ENCODE measurements at places on chromosomes 3 and 15.

DNA sequence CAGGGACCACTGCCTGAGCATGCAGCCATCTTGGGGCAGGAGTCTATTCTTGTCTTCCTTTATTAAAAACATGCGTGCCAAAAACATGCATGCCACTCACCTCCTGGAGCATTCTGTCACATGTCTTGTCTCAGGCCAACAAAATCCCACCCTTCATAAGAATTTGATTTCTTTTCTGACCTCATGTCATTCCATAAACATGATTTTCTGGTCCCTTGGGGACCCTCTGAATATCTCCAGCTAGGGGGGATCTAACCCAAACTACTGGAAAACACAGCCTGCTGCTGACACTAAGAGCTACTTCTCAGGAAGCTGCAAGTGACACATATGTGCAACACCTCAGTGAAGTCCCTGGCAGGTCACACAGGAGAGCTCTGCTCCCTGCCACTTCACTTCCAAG lies 26.8 kb upstream of the NOX5 start:
- no peak for DNase-seq

DNA sequence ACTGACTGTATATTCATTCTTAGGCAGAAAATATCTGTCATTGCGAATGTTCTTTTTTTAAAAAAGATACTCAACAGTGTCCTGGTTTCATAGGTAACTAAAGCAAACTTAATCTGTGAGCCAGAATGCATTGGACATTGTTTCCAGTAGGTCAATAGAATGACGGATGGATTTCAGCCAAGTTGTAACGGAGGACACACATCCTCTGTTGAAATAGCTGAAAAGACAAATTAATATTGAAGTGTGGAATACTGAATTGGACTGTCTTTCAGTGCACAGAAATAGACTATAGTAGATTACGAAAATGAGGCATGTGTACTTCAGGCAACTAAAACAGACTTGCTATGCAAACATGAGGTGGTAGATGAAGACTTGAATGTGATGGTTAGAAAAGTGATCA lies 461.6 kb downstream of the WDR72 start:
- peak; percentile 3 for DNase-seq

- no peak for DNase-seq
Measured at GRCh38 chr15:34976743-34977142, 7.2 kb upstream of the AQR start.

DNA sequence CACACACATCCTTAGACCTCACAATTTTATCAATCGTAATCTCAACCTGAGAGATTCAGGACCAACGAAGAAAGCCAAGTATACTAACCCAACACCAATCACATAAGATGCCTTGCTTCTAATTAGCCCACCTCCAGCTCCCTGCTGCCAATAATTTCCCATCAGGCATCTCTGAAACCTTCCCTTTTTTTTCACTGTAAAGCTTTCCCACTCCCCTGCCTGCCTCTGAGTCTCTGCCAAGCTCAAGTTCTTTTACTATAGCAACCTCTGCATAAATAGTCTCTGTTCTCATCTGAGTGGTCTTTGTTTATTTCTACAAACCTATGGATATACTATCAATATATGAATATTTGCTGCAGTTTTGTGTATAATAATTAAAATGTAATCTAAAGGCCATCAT lies 86.5 kb downstream of the PIK3CB start:
- DNase-seq = no peak

DNA sequence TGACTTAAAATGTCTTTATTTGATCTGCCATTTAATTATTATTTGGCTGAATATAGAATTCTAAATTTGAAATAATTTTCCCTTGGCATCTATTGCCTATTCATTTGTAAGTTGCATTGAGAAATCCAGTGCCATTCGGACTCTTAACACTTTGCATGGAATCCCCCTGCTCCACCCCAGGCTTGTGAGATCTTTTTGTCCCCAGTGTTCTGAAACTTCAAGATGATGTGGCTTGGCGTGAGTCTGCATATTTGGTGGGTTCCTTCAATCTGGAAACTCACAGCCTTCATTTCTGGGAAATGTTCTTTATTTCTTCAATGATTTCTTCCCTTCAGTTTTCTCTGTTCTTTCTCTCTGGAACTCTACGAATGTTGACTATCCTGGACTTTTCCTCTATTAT lies 83.8 kb upstream of the BLM start:
- DNase-seq = no peak

Measured in NCI-H2081 (cell line).